ENCODE measurements at places on chromosomes 3 and 15.

DNA sequence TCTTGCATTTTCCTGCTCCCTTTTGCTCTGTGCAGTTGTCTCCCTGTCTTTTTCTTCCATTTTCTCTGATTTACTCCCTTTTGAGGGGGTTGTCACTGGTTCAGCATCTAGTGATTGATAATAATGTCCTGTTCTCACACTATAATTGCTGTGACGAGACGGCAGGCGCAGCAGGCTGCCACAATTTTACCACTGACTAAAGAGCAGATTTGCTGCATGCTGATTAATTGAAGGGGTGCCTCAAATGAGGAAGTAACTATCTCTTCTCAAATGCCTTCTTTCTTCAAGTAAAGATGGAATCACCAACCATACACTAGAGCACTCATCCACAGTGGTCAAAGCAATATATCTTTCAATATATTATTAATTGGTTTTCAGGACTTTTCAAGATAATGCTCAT lies 219.3 kb downstream of the CBLB start:
- H3K27ac ChIP-seq: no peak overlapping the region
- peaks cover 3% of the 10 kb centered on the region for H3K4me1 ChIP-seq
- DNase-seq: peak; percentile 85
- no peaks in the 10 kb centered on the region for H3K27me3 ChIP-seq
- no peaks in the 10 kb centered on the region for H3K36me3 ChIP-seq

- H3K27ac ChIP-seq: peak overlapping the region; percentile 100
- H3K36me3 ChIP-seq: peaks cover 30% of the 10 kb centered on the region
- peak overlapping the region; percentile 86 for H3K4me3 ChIP-seq
- no peaks in the 10 kb centered on the region for H3K27me3 ChIP-seq
- H3K4me1 ChIP-seq: peaks cover 12% of the 10 kb centered on the region
Measured at GRCh38 chr3:129161860-129162271, 1.0 kb upstream of the ISY1 start.

DNA sequence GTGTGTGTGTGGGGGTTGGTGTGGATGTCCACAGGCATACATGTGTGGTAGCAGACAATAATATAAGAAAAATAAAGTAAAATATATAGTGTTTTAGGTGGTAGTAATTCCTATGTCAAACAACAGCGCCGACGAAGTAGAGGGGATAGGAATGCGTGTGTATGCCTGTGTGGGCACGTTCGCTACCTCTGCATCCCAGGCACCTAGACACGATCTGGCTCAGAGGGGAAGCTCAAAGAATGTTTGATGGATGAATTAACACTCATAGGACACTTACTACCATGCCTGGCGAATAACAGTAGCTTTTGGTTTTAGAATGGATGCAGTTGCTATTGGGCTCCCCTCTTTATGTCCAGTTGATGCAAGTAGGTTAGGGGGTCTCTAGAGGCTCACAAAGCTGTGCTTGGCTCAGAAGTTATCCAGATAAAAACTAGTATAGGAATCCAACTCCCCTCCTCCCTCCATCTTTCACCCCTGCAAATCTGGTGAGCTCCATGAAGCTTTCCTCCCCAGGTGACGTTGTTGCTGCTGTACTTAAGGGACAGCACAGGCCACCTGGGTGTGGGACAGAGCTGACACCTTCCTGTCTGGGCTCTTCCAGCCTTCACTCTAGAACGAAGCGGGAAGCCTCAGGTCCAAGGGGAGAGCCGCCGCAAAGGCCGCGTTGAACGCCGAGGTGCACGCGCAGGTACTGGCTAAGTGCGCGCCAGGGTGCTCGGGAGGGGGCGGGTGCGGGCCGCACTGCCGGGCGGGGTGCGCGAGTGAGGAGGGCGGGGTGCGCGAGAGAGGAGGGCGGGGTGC lies 192.6 kb upstream of the LYSMD4 start:
- peak overlapping the region; percentile 38 for H3K27ac ChIP-seq
- H3K36me3 ChIP-seq: no peaks in the 10 kb centered on the region
- H3K27me3 ChIP-seq: no peaks in the 10 kb centered on the region
- peak overlapping the region; percentile 56 for H3K4me3 ChIP-seq

- DNase-seq: peak; percentile 69
- no peak overlapping the region for H3K4me3 ChIP-seq
- H3K4me1 ChIP-seq: peaks cover 61% of the 10 kb centered on the region
Measured at GRCh38 chr15:67820992-67821783, 4.1 kb upstream of the SKOR1 start.

GRCh38 chr3:47313341-47314055 lies 30.8 kb downstream of the KLHL18 start:
- no peaks in the 10 kb centered on the region for H3K27me3 ChIP-seq
- H3K4me1 ChIP-seq: no peaks in the 10 kb centered on the region
- H3K27ac ChIP-seq: no peak overlapping the region
- H3K4me3 ChIP-seq: no peak overlapping the region
- DNase-seq: no peak

GRCh38 chr3:41640076-41640475 lies 321.8 kb downstream of the ULK4 start:
- H3K36me3 ChIP-seq: no peaks in the 10 kb centered on the region
- H3K4me1 ChIP-seq: no peaks in the 10 kb centered on the region
- no peak for DNase-seq
- no peaks in the 10 kb centered on the region for H3K27me3 ChIP-seq
- no peak overlapping the region for H3K4me3 ChIP-seq

- peaks cover 10% of the 10 kb centered on the region for H3K4me1 ChIP-seq
- DNase-seq: peak; percentile 71
- no peaks in the 10 kb centered on the region for H3K36me3 ChIP-seq
- H3K27ac ChIP-seq: peak overlapping the region; percentile 59
Measured at GRCh38 chr3:172749230-172749965, 1.1 kb upstream of the ECT2 start.

DNA sequence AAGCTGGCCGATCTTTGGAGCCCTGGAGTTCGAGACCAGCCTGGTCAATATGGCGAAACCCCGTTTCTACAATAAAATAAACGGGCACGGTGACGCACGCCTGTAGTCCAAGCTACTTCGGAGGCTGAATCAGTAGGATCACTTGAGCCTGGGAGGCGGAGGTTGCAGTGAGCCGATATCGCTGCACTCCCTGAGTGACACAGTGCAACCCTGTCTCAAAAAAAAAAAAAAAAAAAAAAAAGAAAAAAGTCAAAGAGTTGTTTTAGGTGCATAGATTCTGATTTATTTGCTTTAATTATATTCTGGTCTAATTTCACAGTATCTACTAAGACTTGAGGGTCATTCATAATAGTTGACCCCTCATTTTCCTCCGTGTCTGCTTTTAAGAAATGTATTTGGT lies 1.7 kb downstream of the ARL13B start:
- peaks cover 4% of the 10 kb centered on the region for H3K4me1 ChIP-seq
- no peak for DNase-seq
- H3K27me3 ChIP-seq: no peaks in the 10 kb centered on the region
- no peaks in the 10 kb centered on the region for H3K36me3 ChIP-seq
- H3K4me3 ChIP-seq: no peak overlapping the region
- H3K27ac ChIP-seq: no peak overlapping the region

DNA sequence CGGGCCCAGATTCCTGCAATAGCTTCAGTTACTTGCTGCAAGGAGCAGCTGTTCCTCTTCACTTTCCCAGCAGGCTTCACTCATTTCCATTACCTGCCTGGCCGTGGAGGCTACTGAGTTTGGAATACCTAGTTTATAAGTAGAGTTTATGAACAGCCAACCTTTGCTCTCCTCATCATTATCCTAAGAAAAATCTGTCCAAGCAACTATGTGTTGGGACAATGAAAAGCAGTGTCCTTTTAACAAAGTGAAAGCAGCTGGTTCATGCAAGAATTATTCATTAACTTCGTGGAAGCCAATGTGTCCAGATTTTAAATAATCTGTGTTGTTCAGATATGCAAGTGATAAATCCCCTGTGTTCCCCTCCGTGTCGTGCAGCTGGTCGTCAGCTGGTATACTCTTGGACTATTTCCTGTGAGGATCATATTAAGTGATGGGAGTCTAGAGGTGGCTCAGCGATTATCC lies 39.3 kb upstream of the SSR3 start:
- peak; percentile 23 for DNase-seq
- H3K27me3 ChIP-seq: no peaks in the 10 kb centered on the region
- no peaks in the 10 kb centered on the region for H3K36me3 ChIP-seq
- no peaks in the 10 kb centered on the region for H3K4me1 ChIP-seq
- H3K27ac ChIP-seq: no peak overlapping the region
- no peak overlapping the region for H3K4me3 ChIP-seq

GRCh38 chr15:90547540-90547939 lies 17.8 kb downstream of the CRTC3 start:
- peaks cover 6% of the 10 kb centered on the region for H3K4me1 ChIP-seq
- H3K27ac ChIP-seq: no peak overlapping the region

DNA sequence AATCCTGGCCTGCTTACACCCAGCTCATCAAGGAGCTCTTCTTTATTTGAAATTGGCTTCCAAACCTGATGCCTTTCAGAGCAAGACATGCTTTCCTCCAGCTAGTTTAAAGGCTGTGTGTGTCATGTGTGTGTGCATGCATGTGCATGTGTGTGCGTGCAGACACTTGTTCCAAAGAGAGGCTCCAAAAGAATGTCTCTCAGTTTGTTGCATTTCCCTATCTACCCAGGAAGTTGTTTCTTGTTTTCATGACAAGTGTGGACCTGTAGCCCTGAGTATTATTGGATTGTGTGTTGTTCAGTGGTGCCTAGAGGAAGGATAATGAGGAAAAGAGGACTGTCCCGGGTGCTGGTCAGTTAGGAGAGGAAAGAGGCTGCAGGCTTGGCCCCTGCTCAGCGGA lies 240.0 kb downstream of the THSD4 start:
- no peak for DNase-seq
- no peaks in the 10 kb centered on the region for H3K36me3 ChIP-seq
- peaks cover 5% of the 10 kb centered on the region for H3K4me1 ChIP-seq

GRCh38 chr3:13065727-13066126 lies 7.5 kb downstream of the IQSEC1 start:
- H3K27me3 ChIP-seq: no peaks in the 10 kb centered on the region
- H3K36me3 ChIP-seq: peaks cover 25% of the 10 kb centered on the region
- peaks cover 75% of the 10 kb centered on the region for H3K4me1 ChIP-seq
- no peak overlapping the region for H3K4me3 ChIP-seq
- H3K27ac ChIP-seq: peak overlapping the region; percentile 21

- peaks cover 4% of the 10 kb centered on the region for H3K36me3 ChIP-seq
- DNase-seq: no peak
- peaks cover 26% of the 10 kb centered on the region for H3K4me1 ChIP-seq
- H3K27ac ChIP-seq: no peak overlapping the region
Measured at GRCh38 chr15:25714538-25714840, 148.6 kb downstream of the ATP10A start.

GRCh38 chr3:117367861-117368260 lies 658.3 kb downstream of the TUSC7 start:
- H3K4me3 ChIP-seq: no peak overlapping the region
- no peaks in the 10 kb centered on the region for H3K27me3 ChIP-seq
- H3K36me3 ChIP-seq: no peaks in the 10 kb centered on the region
- no peak overlapping the region for H3K27ac ChIP-seq

- H3K27me3 ChIP-seq: no peaks in the 10 kb centered on the region
- H3K36me3 ChIP-seq: peaks cover 35% of the 10 kb centered on the region
- DNase-seq: no peak
- H3K4me1 ChIP-seq: no peaks in the 10 kb centered on the region
Measured at GRCh38 chr3:52649461-52650210, 36.1 kb downstream of the PBRM1 start.

Data from spinal cord (tissue), 10 donors.